NCI-H2029 treated with DMSO at 0.1 percent for 48 hours (cell line): ENCODE measurements at places on chromosomes 7 and 10.

GRCh38 chr7:79620291-79620690, 166.8 kb upstream of the MAGI2 start:
- DNase-seq, result no peak

DNA sequence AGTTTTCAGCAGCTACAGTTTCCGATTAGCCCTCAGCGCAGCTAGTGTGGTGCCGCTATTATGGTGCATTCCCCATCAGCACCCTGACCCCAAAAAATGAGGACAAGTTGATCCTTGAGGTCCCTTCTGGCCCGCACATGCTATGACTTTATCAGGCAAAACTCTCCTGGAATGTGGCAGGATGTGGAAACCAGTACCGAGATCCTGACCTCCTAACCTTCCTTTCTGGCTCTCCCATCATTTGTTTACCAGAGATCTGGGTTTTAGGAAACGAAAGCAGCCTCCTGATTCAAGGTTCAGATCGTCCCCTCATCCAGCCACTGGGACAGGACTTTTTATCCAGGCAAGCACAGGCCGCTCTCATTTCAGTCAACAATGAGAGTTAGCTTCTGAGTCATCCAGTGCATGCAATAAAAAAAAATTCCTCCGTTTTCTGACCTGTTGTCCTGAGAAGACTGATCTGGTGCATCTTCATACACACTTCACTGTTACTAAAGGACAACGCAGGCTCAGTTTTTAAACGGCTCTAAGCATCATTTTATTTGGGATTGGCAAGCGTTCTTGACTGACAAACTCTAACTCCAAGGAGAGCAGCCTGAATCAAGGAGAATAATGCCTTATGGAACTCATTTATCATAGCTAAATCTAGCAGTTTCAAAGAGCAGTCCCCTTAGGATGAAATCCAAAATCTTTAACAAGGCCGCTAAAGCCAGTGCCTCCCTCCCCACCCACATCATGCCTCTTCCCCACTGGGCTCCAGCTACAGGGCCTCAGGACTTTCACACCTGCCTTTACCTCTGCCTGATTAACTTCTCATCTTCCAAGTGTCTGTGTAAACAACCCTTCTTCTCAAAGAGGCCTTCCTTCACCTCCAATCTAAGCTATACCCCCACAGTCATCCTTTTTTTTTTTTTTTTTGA, 17.1 kb downstream of the PDLIM1 start:
- DNase-seq, result no peak

DNA sequence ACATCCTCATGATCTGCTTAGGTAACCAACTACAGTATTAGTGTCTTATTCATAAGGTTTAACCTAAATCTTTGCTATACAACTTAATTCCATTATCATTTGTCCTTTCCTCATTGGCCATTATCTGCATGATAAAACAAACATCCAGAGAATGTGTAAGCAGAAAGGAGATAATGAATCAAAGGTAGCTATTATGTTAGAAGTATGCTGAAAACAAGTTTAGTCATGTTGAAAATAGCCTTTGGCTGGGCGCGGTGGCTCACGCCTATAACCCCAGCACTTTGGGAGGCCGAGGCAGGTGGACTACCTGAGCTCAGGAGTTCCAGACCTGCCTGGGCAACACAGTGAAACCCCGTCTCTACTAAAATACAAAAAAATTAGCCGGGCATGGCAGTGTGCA, 78.2 kb downstream of the NT5C2 start:
- DNase-seq, result no peak

DNA sequence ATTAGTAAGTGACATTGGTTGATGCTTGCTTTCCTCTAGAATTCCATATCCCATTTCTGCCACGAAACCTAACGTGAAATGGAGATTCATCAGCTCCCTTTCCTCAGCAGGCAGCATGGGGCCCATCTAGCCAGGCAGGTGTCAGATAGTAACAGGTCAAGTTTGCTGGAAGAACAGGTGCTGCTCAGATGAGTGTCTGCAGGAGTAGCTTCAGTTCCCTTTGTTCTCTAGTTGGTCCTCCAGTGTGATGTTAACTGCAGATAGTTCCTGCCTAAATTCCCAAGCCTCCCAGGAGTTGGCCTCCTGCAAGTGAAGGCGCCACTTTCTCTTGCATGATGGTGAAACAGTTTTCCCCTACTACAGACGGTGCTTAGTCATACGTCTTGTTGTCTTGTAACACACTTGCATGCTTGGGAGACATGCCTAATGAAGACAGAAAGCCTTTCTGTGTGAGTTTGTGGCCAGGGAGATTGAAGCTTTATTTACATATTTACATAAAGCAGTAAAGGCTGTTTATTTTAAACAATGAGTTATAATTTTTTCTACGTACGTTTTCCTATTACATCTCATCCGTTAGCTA, 175.4 kb downstream of the CHN2 start:
- DNase-seq, result no peak

GRCh38 chr10:133418289-133418993, 6.0 kb downstream of the SPRN start:
- DNase-seq, result no peak

DNA sequence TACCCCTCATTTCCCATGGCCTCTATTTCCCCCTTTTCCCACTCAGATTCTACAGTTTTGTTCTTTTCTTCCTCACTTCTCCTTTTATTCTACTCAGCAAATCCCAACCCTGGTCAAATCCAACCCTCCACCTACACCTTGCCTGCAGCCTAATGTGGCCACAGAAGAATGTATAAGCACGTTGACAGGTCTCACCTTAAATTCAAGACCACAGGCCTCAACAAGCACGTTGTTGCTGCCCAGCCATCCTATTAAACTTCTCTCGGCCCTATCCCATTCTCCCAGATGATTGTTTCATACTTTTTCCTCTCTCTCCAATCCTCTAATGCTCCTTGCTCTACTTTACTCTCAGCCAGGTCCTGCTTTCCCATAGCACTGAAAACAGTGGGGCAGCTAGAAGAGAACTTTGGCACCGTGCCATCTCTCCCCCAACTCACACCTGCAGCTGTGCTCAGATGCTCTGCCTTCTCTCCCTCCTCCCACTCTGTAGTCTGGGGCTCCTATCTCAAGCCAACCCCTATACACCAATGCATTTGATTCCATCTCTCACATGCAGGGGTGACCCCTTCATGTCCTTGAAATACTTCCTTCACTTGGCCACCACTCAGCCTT, 6.8 kb upstream of the EIF3A start:
- DNase-seq, result no peak

DNA sequence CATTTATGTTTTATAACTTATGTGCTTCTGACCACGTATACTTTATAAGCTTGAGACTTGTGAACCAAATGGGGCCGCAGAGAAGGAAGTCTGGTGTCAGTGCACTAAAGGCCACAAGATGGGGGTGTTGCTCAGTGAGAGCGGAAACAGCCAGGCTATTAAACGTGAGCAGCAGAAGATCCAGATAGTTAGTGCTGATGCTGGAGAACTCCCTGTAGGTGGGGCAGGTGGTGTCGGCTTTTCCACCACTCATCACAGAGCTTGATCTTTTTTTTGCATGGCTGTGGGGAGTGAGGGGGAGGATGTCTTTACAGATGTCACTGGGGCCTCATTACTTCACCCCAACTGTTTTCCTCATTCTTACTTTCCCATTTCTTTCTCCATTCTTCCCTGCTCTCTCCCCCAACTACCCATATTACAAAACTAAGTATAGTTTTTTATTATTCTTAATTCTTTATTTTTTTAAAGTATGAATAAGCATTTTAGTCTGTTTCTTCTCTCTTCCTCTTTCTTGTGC, 34.7 kb downstream of the ACADSB start:
- DNase-seq, result no peak

- DNase-seq, result no peak
These were observed 145.0 kb downstream of the DKK1 start for GRCh38 chr10:52459097-52459496.

- no peak for DNase-seq
These were observed 80.9 kb upstream of the DYNC1I1 start for GRCh38 chr7:95691464-95691863.

DNA sequence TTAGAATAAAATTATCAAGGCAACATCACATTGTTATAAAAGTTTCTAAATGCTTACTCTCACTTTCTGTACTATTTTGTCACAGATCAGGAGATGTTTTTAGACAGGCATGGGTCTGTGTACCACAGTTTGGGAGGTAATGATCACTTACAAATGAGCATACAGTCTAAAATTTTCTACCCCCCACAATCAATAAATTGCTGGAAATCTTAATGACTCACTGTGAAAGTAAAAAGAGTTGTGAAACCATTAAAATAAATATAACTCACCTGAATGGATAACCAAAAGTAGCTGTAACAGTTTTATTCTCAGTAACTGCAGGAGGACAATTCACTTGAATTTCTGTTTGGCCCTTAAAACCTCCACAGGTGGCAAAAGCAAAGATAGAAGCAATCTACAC, 13.2 kb downstream of the SYPL1 start:
- no peak for DNase-seq

DNA sequence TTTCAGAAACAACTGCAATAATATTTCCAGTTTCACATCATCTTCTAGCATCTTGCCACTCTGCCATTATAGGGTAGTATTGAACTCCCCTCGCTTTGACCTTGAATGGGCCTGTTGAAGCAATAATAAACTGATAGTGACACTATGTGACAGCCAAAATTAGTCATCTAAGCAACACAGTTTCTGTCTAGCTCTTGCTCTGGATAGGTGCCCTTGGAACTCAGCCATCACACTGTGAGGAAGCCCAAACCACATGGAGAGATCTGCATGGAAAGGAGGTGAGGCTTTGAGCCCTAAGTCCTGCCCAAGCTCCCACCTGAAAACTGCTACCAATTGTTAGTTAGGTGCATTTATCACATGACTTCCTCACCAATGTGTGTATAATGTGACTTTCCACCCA, 18.1 kb upstream of the KCND2 start:
- no peak for DNase-seq

DNA sequence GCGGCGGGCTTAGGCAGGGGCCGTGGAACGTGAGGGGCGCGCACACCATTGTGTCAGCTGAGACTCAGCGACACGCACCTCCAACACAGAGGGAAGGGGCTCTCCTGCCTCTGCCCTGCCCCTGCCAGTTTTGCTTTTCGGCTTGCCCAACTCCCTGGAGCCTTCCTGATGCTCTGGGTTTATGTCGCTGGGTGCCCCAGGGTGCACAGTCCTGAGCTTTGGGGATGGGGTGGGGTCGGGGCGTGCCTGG, 13.3 kb downstream of the TMEM120A start:
- DNase-seq, result no peak

DNA sequence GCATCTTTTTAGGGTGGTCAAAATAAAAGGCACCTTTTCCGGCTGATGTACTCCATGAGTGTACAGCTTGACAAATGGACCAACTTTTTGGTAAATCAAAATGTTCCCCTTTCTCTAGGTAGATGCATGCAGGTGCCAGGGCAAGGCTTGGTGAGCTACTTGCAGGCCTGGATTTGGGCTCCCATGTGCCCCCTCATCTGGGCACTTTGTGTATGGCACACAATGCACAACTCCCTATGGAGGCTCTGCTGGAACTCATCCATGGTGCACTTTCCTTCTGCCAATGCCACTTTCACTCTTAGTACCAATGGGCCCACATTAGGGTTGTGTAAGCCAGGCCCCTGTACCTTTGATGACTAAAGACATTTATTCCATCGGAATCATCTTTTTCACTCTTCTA, 300.8 kb downstream of the SDHAF3 start:
- DNase-seq, result no peak

DNA sequence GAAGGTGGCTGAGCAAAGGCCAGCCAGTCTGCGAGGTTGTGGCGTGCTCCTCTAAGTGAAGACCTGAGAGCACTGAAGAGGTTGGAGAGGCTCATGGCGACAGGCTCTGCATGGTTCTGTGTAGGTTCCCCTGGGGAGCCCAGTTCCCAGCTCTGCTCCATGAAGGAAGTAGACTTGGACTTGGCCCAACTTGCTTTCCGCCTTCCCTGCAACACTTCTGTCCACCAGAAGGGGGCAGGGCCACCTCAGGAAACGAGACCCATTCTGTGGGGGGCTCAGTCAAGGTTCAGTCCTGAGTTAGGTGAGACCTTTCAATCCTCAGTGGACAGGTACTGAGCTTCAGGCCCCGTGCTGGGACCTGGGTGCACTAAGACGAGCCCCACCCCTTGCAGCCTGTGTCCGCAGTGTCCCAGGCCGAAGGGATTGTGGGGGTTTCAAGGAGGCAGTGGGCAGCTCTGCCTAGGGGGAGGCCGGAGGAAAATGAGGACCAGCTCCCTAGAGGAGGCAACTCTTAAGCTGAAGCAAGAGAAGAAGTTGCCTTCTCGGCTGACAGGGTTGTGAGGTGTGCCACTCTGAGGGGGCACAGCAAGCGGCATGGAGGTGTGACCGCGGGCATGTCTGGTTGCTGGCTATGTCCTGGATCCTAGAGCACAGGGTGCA, 15.0 kb upstream of the PCBD1 start:
- DNase-seq, result no peak
